ENCODE measurements at places on chromosomes 16 and 17.
A peak's percentile ranks its signal among the peaks of the same experiment; 100 is the strongest.

- peak; percentile 99 for DNase-seq
Observed at GRCh38 chr17:51121620-51122472, 1.2 kb upstream of the SPAG9 start.

DNA sequence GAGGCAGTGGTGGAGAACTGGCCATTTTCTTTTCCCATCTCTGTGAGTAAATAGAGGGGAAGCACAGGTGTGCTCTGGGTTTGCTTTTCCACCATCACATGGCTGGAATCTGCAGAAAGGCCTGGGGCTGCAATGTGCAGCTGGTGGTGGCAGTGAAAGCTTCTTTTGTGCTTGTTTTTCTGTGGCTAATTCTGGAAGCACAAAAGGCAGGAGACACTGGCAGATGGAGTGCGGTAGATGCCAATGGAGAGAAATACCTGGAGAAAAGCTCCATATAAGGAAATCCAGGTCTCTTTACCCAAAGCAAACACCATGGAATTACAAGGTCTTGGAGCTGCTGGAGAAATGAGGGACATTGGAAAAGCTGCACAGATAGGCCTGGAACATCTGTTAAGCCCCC, 146.9 kb downstream of the HAPSTR1 start:
- DNase-seq, result no peak

GRCh38 chr17:17921192-17922069, 50.8 kb downstream of the TOM1L2 start:
- DNase-seq, result peak; percentile 96

DNA sequence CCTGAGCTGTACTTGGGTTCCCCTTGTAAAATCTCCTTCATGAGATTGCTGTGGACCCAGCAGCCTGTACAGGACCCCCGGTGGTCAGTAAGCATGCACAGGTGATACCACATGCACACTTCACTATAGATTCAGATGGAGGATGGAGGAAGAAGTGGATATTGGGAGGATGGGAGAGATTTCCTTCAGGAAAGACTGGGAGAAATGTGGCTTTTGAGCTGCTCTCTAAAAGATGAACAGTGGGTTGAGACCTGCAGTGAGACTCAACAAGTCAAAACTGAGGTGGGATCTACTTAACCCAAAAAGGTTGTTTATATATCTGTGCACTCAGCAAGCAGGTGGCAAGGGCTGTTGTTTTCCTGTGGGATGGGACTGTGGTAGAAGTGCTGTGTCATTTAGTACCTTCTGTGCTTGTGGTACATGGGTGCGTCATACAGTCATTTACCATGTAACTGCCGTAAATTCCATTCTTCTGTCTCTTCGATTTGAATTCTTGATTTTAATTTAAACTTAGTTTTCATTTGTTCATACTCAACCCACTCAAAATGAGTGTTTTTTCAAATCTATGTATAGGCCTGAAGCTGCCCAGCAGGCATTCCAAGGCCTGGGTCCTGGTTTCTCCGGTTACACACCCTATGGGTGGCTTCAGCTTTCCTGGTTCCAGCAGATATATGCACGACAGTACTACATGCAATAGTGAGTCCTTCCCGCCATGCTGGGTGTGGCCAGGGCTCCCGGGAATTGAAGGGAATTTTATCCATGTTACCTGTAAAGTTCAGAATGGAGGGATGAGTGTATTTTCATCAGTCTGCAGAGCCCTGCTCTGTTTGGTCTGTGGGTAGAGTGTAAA, 6.9 kb downstream of the HERPUD1 start:
- DNase-seq, result no peak

GRCh38 chr16:55171241-55171640, 152.8 kb upstream of the IRX6 start:
- DNase-seq, result no peak

DNA sequence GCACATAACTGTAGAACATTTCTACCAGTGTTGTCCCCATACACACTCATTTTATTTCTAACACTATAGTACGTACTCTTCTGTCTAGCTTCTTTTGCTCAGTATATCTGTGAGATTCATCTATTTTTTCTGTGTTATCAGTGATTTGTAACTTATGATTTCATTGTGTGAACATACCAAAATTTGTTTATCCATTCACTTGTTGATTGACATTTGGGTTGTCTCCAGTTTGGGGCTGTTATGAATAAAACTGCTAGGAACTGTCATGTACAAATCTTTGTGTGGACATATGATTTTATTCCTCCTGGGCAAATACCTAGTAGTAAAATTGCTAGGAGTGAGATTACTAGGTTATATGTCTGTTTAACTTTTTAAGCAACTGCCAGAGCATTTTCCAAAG, 9.6 kb downstream of the CYB5B start:
- DNase-seq, result no peak

DNA sequence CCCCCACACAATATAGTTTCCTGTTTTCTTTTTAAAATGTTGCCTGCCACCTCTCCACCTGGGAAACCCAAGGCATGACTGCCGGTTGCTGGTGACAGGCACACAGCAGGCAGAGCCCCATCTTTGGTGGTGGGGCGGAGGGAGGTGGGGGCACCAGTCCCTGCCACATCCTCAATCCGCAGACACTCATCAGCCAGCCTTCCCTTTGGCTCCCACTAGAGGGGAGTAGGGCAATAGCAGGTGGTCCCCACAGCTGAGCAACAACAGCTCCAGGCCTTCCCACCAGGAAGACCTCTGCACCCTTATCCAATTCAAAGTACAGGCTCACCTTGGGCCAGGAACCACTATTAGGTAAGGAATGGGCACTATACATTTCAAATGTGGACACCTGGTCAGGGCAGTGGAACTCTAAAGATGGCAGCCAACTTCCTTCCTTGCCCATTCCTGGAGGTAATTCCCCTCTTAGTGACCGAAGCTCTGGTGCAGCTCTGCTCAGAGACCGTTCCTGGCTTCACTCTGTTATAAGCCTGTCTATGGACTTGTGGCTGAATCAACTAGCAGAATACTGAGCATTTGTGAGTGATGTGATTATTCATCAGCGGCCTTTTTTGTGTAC, 13.9 kb downstream of the RECQL5 start:
- peak; percentile 37 for DNase-seq

DNA sequence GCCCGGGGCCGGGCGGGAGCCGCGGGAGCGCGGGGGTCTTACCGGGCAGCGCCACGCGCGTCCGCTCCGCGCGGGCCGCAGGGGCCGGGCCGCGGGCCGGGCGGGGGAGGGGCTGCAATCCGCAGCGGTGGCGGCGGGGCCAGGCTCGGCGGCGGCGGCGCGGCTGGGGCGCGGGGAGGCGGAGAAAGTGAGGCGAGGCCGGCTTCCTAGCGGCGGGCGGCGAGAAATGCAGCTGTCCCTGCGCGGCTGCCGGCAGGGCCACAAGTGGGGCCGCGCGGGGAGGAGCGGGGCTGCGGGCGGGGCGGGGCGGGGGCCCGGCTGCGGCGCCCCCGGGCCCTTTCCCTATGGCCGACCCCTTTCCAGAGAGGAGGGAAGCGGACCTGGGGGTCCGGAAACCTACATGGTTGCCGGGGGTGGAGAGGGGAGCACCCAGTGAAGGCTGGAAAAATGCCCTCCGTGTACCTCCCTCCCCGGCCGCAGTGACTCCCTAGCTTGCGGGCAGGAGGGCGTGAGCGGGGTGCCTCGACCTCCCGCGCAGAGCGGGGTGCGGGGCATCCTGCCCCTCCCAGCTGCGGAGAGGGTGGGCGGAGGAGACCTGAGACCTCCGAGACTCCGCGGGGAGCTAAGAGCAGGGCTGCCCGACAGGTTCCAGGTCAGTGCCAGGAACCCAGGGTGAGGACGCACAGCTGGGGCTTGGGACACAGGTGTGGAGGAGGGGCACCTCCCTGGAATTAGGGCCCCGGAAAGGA, at the start of gene CUEDC1:
Gene CUEDC1, minus strand, starts transcription at position 230 of the 749 bp plus-strand sequence. CDS start 69,848 bp downstream, outside the sequence.
- DNase-seq, result no peak
